ENCODE measurements at places on chromosomes 6 and 20.

- DNase-seq = peak; percentile 37
Observed at GRCh38 chr6:46014511-46015118, 1.0 kb downstream of the CLIC5 start.

GRCh38 chr6:166769648-166770047 lies 142.6 kb upstream of the RPS6KA2 start:
- peak; percentile 7 for DNase-seq

GRCh38 chr20:43541214-43541613 lies 17.6 kb upstream of the SGK2 start:
- DNase-seq = no peak

DNA sequence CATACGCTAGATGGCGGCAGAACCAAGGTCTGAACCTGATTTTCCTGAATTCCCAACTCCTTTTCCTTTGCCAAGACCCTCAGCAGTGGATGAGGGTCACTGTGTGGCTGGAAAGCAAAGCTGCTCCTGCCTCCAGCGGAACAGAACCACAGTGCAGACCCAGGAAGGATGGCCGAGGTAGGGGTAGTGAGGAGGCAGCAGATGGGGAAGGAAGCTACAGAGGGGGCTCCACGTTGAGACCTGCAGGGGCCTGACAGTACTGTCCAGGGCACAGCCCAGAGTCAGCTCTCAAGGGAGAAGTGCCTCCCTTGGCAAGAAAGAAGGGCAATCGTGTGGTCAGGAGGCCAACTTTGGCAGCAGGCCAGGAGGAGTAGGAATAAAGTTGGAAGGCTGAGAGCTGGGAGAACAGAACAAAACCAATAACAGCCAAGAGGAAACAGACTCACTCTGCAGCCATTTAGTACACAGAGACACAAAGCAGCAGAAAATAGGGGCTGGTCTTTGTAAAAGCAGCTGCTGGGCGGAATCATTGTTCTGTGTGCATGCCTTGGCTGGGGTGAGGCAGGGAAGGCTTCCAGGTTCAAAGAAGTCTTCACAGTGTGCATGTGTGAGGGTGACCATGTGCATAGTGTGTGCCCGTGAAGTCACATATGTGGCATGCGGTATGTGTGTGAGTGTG lies 3.1 kb downstream of the GABRR2 start:
- no peak for DNase-seq

GRCh38 chr6:156651486-156651885 lies 125.7 kb upstream of the ARID1B start:
- no peak for DNase-seq

DNA sequence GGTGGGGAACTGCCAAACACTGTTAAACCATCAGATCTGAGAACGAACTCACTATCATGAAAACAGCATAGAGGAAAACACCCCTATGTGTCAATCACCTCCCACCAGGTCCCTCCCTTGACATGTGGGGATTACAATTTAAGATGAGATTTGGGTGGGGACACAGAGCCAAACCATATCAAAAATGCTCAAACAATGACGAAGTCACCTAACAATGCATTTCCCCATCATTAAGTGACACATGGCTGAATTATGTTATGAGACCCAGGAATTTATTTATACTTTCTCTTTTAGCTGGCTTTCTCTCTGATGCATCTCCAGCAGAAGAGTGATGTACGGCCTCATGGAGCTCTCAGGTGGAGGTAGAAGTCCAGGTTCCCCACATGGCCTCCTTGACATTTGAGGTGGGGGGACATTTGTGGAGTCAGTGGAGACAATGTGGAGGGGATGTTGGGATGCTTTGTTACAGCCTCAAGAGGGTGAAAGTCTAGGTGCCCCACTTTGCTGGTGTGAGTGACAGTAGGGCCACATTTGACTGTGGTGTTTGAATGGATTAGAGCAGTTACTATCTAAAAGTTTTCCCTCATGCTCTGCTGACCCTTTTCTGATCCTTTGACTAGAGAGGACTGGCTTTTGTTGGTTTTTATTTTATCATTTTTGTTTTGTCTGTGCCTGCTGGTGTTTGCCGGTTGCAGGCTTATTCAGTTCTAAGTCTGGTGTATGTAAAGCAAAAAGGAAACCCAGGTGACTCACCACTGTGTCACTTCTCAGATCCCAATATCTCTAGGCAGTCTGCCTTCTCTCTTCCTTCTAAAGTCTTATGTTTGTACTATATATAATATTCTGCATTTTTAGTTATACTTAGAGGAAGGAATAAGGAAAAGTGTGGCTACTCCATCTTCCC lies 18.5 kb upstream of the DCBLD1 start:
- no peak for DNase-seq

GRCh38 chr6:47414423-47415167 lies 63.0 kb upstream of the CD2AP start:
- no peak for DNase-seq

GRCh38 chr6:161740486-161740885 lies 466.6 kb upstream of the AGPAT4 start:
- no peak for DNase-seq

- no peak for DNase-seq
Observed at GRCh38 chr20:2276015-2276414, 19.8 kb upstream of the TGM3 start.

DNA sequence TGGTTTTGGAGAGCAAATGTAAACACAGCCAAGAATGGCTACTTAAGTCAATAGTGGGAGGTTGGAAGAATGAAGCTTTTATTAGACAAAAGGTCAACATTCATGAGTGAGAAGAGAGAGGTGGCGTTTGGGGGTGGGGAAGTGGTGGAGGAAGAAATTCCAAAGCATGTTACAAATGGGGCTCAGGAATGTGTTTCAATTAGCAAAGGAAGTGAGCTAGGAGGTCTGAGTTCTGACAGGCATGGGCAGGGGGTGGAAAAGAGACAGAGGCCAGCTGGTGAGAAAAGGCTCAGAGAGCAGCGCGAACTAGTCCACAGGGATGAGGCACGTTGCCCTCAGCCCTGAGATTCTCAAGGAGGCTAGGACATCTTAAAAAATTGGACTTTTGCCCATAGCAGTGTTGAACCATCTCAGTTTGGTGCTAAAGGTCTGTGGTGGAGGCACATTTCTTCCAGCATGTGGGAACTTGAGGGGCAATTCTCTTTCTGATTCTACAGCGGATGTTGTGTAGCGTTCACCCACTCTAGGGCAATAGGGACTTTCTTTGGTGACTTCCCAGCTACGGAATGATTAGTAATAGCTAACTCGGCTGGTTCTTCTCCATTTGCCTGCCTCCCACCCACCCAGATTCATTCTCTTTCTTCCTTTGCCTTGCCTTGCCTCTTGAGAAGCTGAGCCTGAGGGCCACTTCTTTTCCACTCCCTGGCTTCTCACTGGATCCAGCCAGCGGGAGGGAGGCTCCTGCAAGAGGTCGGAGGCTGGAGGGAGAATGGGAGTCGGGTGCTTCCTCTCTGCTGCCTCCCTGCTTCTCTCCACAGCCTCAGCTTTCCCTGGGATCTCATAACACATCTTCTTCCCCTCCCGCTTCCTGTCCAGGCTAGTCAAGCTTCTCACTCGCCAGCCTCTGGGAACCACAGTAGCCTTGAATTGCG lies 45.1 kb upstream of the NEDD9 start:
- peak; percentile 44 for DNase-seq

- no peak for DNase-seq
Observed at GRCh38 chr6:87628424-87628823, 38.5 kb downstream of the ORC3 start.

DNA sequence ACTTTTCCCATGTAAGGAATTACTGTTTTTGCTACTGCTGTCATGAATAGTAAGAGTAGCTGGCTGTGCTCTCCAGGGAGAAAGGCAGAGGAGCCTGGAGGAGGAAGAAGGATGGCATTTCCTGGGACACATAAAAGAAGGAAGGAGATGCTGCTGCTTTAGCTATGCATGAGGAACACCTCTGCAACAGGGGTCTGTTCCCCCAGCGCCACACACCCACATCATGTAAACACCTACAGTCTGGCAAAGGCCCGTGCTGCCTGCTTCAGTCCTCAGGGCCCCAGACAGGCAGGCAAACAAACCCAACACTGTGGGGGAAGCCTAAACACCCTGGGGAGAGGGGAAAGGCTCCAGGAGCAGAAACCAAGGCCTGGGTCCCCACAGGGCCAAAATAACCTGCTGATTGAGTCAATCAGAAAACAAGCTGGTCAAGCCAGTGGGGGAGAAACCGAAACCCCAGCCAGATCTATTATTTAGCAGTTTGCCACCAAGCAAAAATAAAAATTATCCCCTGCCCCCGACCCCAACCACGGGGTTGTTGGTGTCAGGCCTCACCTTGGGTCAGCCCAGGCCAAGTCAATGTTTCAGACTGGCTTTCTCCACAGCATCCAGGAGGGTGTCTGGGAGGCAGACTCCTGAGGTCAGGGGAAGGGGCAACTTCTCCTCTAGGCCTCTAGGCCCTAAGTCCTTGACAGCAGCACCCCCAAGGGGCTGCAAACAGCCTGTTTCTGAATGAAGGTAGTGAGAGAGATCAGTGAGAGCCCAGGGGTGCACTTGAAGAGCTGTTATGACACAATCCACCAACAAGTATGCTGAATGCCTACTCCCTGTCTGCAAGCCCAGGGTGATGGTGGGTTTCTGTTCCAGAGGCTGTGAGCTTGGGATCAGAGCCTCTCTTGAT lies 34.6 kb upstream of the SCUBE3 start:
- no peak for DNase-seq

DNA sequence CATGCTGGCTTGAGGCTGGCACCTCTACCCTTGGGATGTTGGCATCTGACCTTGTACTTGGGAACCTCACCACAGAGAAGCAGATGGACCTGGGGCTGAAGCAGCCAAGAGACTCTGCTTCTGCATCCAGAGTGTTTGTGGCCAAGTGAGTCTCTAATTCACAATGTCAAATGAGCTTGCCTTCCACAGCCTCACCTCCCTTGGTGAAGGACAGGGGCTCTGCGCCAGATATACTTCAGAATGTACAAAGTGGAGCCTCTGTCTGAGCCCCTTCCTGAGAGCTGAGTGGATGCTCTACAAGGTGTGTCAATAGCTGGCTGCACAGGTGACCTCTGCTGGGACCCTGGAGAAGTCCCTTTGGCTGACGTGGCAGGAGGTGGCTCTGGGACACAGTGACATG lies 508.9 kb downstream of the CDH26 start:
- DNase-seq = no peak

GRCh38 chr20:60845146-60845545 lies 406.9 kb upstream of the CDH4 start:
- no peak for DNase-seq

- DNase-seq = no peak
Observed at GRCh38 chr6:72651967-72652956, 30.4 kb downstream of the KCNQ5 start.

DNA sequence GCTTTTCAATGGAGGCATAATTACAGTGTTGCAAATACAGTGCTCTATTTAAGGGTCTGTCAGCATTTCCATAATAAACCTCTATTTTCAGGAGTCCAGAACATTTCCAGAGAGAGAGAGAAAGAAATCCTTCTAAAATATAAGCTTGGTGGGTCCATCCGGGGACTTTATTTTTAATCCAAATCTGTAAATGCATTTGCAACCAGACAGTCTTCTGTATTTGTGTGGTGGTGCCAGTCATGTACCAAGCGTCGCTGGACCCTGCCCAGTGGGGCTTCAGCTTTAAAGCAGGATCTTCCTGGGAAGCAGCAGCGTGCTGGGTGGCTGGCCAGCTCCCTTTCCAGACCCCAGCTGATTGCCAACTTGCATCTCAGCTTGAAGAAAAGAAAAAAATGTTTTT lies 256.5 kb upstream of the SUPT3H start:
- no peak for DNase-seq

DNA sequence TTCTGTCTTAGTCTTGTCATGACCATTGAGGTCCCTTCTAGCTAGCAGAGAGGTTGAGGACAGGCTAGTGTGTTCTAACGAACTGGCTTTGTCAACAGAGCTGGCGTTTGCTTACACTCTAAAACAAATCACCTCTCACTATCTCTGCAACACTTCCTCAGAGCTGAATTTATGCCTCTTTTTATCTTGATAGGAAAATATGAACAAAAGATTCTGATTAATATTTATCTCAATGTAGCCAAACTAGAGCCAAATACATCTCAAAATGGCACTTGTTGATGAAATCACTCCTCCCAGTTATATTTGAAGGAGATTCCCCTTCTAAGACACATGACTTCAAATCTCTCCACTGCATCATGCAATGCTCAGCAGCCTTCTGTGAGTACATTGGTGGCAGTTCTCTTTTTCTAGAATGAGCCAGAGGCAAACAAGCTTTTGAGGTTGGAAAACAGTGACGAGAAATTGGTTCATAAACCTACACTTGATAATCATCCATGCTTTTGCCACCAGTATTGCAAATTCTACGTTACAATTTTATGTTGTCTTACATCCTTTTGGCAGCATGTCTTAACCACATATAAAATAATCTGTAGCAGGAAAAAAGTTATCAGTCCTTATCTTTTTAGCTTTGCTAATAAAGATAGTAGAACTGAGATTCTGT lies 615.7 kb upstream of the CITED2 start:
- no peak for DNase-seq

DNA sequence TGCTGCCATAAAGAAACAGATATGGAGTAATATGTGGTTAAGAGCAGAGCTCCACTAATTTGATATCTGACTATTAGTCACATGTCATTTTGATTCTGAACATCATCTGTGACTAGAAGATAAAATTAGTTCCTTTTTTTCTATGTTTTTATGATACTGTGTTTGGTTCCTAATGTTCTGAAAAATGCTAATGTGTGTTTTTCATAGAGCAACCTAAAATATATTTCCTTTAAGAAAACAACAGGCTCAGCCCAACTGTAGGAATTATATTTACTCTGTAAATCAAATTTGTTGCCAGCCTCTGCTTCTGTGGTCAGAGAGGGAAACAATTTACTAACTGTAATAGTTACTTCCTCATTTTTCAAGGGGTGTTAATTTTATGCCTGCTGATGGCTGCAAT lies 33.3 kb upstream of the TXLNB start:
- no peak for DNase-seq

DNA sequence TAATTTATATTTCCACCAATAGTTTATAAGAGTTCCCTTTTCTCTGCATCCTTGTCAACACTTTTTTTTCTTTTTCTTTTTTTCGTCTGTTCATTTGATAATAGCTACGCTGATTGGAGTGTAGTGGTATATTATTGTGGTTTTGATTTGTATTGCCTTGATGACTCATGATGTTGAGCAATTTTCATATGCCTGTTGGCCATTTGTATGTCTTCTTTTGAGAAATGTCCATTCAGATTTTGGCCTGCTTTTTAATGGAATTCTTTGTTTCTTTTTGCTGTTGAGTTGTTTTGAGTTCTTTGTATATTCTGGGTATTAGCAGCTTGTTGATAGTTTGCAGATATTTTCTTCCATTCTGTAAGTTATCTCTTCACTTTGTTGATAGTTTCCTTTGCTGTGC lies 773.4 kb downstream of the KIF16B start:
- no peak for DNase-seq

- no peak for DNase-seq
Observed at GRCh38 chr6:8652710-8653109, 217.4 kb upstream of the SLC35B3 start.

- no peak for DNase-seq
Observed at GRCh38 chr20:35988910-35989463, 20.6 kb downstream of the CNBD2 start.

GRCh38 chr20:43284486-43284885 lies 94.8 kb upstream of the PTPRT start:
- no peak for DNase-seq

DNA sequence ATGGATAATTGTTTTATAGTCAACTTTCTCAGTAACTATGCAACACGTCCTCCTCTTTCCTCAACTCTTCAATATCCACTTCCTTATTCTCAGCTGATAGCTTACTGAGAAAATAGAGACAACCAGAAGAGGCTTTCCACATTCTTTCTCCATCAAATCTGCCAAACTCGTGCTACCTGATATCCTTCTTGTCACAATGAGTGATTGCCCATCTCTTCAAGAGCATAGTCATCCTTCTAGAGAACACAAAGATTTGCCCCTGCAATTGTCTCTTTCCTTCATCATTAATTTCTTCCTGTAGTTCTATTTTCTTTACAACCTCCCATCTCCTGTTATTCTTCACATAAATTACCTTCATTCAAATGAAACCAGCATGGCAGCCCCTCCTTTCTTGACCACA lies 75.9 kb upstream of the RGS17 start:
- DNase-seq = no peak
